Left ventricle myocardium inferior (tissue), 1 donor: ENCODE measurements at places on chromosomes 6 and 20.

- no peak for DNase-seq
Observed at GRCh38 chr20:54305421-54305820, 97.5 kb downstream of the PFDN4 start.

DNA sequence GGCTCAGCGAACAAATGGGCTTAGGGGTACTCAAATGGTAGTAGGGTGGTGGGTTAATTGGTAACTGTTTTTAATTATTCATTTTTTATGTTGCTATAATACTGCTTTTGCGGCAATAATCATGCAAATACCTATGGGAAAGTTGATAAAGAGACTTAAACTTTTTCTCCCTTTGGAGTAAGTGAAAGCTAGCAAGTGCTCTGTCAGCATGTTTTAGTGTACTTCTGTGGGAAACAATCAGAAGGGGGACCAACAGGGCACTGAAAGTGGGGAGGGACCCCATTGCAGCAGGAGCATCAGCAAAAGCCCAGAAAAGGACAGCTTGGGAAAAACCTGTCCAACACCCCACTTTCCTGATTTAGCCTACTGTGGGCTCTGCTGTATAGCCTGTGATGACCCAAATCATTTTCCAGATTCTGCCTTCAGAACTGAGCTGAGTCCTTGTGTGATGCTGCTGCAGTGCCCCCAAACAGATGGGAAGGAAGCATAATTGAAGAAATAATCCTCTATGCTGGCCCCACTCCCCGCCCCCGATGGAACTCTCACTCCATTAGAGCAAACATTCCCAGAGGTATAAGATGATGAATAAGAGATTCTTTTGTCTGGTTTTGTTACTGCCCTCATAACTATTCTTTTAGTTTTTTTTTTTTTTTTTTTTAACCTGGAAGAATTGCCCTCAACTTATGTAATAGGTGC is 322.8 kb downstream of the CD83 start:
- no peak for DNase-seq

- no peak for DNase-seq
Observed at GRCh38 chr6:85726206-85726605, 83.5 kb upstream of the SYNCRIP start.

GRCh38 chr6:166465671-166466087 is 82.9 kb upstream of the MPC1 start:
- DNase-seq: peak; percentile 42

DNA sequence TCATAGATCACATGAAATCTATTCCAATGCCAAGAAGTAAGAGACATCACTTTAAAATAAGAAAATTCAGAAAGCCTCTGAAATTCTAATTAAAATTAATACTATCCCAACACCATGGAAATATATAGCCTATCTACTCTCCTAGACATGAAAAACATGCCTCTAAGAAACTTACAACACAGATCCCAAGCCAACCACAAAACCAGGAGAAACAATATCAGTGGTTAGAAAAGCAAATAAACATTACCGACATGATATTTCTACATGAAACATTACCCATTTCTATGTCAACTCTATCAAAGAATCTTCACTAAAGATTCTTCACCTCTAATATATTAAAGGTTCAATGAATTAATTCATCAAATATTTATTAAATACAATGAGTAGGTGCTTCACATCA is 4.8 kb downstream of the EPB41L2 start:
- DNase-seq: no peak

GRCh38 chr6:35044761-35045421 is 96.2 kb downstream of the TCP11 start:
- DNase-seq: no peak
